Psoas muscle (tissue), 8 donors: ENCODE measurements at places on chromosomes 1 and 21.

GRCh38 chr21:18449605-18450550, 46.3 kb upstream of the TMPRSS15 start:
- no peak for DNase-seq
- H3K4me3 ChIP-seq, result no peak overlapping the region
- no peaks in the 10 kb centered on the region for H3K36me3 ChIP-seq
- H3K27me3 ChIP-seq, result no peaks in the 10 kb centered on the region
- H3K27ac ChIP-seq, result no peak overlapping the region

- peaks cover 10% of the 10 kb centered on the region for H3K27me3 ChIP-seq
- no peak overlapping the region for H3K4me3 ChIP-seq
- no peak overlapping the region for H3K27ac ChIP-seq
- no peak for DNase-seq
- H3K36me3 ChIP-seq, result no peaks in the 10 kb centered on the region
- no peaks in the 10 kb centered on the region for H3K4me1 ChIP-seq
Observed at GRCh38 chr1:4022715-4023114, 122.6 kb upstream of the C1orf174 start.

- H3K4me1 ChIP-seq, result no peaks in the 10 kb centered on the region
- no peak overlapping the region for H3K4me3 ChIP-seq
- H3K27ac ChIP-seq, result no peak overlapping the region
- no peaks in the 10 kb centered on the region for H3K36me3 ChIP-seq
- no peaks in the 10 kb centered on the region for H3K27me3 ChIP-seq
Observed at GRCh38 chr1:194004146-194004545, 817.7 kb upstream of the B3GALT2 start.

GRCh38 chr1:39129514-39129913, 75.0 kb upstream of the MACF1 start:
- H3K4me1 ChIP-seq, result peaks cover 68% of the 10 kb centered on the region
- no peaks in the 10 kb centered on the region for H3K27me3 ChIP-seq
- no peak overlapping the region for H3K4me3 ChIP-seq
- no peak for DNase-seq

DNA sequence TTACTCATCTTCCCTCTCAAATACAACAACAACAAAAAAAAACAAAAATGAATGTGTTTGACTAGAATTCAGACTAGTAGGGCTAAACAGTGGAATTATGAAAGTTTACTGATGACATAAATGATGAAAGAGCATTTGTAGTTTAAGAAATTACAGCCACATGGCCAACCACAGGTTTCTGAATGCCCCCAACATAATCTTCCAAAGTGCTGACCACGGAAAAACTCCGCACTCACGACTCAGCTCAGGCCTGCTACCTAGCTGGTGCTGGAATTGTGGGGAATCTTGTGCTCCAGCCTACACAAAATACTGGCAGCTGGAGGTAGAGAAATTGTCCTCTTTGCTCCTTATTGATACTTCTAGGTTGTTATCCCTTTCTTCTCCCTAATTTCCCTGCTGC, 23.6 kb upstream of the TBX15 start:
- H3K4me1 ChIP-seq, result no peaks in the 10 kb centered on the region
- no peak overlapping the region for H3K4me3 ChIP-seq
- H3K27ac ChIP-seq, result no peak overlapping the region
- peaks cover 3% of the 10 kb centered on the region for H3K27me3 ChIP-seq
- DNase-seq, result no peak

GRCh38 chr1:27990920-27991537, 31.3 kb downstream of the XKR8 start:
- H3K4me3 ChIP-seq, result no peak overlapping the region
- no peak for DNase-seq
- H3K27ac ChIP-seq, result no peak overlapping the region
- H3K4me1 ChIP-seq, result no peaks in the 10 kb centered on the region
- no peaks in the 10 kb centered on the region for H3K27me3 ChIP-seq
- peaks cover 98% of the 10 kb centered on the region for H3K36me3 ChIP-seq

DNA sequence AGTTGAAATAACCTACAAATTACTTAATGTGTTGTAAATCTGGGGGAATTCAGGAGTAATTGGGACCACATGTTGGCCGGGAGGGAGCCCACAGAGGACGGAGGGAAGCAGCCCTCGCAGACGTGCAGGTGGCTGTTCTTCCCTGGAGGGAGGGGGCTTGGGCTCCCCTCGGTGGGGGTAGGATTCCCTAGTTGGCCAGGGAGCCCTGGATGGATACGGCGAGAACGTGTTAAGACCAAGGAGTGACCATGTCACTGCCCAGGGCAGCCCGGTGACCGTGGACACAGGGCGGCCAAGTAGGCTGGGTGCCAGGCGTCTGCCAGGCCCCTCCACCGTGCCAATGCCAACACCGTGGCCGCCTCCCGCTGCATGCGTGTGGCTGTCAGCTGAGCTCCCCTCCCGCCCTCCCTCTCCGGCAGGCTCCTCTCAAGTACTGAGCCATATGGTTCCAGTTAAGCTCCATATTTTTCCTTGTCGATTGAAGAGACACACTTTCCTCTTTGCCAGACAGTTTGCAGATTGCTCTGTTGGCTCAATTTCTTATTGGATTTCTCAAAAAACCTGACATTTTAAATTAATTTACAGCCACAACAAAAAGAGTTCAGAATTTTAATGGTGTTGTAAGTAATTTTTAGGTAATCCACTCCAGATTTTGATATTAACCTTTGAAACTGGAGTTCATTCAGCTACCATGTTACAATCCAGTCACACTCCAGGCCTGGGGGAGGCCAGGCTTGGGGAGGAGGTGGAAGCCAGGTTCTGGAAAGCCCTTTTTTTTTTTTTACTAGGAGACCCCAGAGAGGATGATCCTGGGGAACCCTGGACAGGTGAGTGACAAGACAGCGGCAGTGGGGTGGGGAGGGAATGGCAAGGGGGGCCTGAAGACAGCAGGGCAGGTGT, 71.2 kb downstream of the CASZ1 start:
- DNase-seq, result peak; percentile 95
- no peaks in the 10 kb centered on the region for H3K27me3 ChIP-seq
- H3K4me3 ChIP-seq, result no peak overlapping the region
- H3K27ac ChIP-seq, result peak overlapping the region; percentile 91
- peaks cover 69% of the 10 kb centered on the region for H3K4me1 ChIP-seq
- no peaks in the 10 kb centered on the region for H3K36me3 ChIP-seq

- no peaks in the 10 kb centered on the region for H3K36me3 ChIP-seq
- no peak for DNase-seq
- H3K4me1 ChIP-seq, result peaks cover 10% of the 10 kb centered on the region
- H3K27me3 ChIP-seq, result no peaks in the 10 kb centered on the region
Observed at GRCh38 chr1:155022136-155022926, 11.2 kb downstream of the DCST2 start.

- H3K27me3 ChIP-seq, result no peaks in the 10 kb centered on the region
- H3K27ac ChIP-seq, result no peak overlapping the region
- H3K36me3 ChIP-seq, result no peaks in the 10 kb centered on the region
- H3K4me3 ChIP-seq, result no peak overlapping the region
- peaks cover 12% of the 10 kb centered on the region for H3K4me1 ChIP-seq
Observed at GRCh38 chr1:23995431-23995837, 15.3 kb upstream of the SRSF10 start.

DNA sequence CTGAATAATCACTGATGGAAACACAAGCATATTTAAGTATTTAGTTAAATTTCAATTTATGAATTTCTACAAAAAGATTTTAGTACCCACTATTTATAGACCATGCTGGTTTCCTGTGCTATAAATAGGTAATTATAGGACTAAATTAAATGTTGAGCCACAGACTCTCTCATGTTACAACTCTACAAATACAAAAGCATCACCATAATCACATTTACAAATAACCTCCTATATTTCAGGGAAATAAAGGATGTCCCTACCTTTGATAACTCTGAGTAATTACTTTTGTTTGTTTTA, 32.6 kb upstream of the CCDC190 start:
- peaks cover 23% of the 10 kb centered on the region for H3K4me1 ChIP-seq
- H3K27ac ChIP-seq, result no peak overlapping the region
- DNase-seq, result no peak
- no peaks in the 10 kb centered on the region for H3K27me3 ChIP-seq
- H3K36me3 ChIP-seq, result no peaks in the 10 kb centered on the region

- H3K4me3 ChIP-seq, result no peak overlapping the region
- no peaks in the 10 kb centered on the region for H3K27me3 ChIP-seq
- no peak for DNase-seq
- H3K36me3 ChIP-seq, result no peaks in the 10 kb centered on the region
- H3K27ac ChIP-seq, result no peak overlapping the region
Observed at GRCh38 chr1:10935246-10935645, 77.2 kb upstream of the TARDBP start.

- no peaks in the 10 kb centered on the region for H3K4me1 ChIP-seq
- H3K4me3 ChIP-seq, result no peak overlapping the region
- DNase-seq, result no peak
- no peak overlapping the region for H3K27ac ChIP-seq
- no peaks in the 10 kb centered on the region for H3K27me3 ChIP-seq
Observed at GRCh38 chr1:54745274-54745673, 19.0 kb downstream of the PARS2 start.

DNA sequence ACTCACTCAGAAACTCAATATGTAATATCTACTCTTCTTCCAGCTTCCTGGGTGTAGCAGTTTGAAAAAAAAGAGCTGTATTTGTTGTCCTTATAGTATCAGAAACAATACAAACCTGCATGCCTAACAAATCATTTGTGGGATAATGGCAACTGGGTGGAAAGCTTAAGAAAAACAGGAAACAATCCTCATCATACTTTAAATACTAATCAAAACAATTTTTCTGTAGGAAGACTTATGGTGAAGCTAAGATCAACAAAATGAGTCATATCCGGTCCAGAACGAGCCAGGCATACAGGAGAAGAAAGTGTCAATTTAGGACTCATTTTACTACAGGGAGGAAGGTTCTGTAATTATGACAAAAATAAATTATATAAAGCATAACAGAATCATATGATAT, 181.8 kb upstream of the ADGRL4 start:
- no peaks in the 10 kb centered on the region for H3K4me1 ChIP-seq
- no peak for DNase-seq
- no peaks in the 10 kb centered on the region for H3K36me3 ChIP-seq
- H3K27ac ChIP-seq, result no peak overlapping the region
- no peak overlapping the region for H3K4me3 ChIP-seq
- H3K27me3 ChIP-seq, result no peaks in the 10 kb centered on the region

GRCh38 chr1:154405747-154406571, 816 bp downstream of the IL6R start:
- peaks cover 19% of the 10 kb centered on the region for H3K36me3 ChIP-seq
- DNase-seq, result peak; percentile 96
- H3K4me3 ChIP-seq, result peak overlapping the region; percentile 98

DNA sequence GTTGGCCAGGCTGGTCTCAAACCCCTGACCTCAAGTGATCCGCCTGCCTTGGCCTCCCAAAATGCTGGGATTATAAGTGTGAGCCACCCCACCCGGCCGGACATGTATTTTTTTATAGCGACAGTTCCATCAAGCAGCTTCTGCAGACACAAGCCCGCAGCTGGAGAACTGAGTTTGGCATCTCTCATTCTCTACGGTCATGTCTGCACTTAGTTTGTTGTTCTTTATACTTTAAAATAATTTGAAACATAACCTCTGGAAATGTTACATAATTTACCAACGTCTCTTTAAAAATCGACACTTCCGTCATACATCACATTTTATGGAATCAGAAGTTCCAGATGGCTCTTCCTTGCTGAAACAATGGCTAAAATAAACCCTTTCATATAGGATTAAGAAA, 183.6 kb downstream of the DYRK1A start:
- H3K27me3 ChIP-seq, result no peaks in the 10 kb centered on the region
- H3K4me3 ChIP-seq, result no peak overlapping the region
- no peak for DNase-seq
- peaks cover 48% of the 10 kb centered on the region for H3K4me1 ChIP-seq
- H3K36me3 ChIP-seq, result no peaks in the 10 kb centered on the region

- H3K4me1 ChIP-seq, result no peaks in the 10 kb centered on the region
- DNase-seq, result no peak
- no peak overlapping the region for H3K4me3 ChIP-seq
- H3K27me3 ChIP-seq, result no peaks in the 10 kb centered on the region
- no peak overlapping the region for H3K27ac ChIP-seq
Observed at GRCh38 chr1:24386241-24386640, 27.3 kb downstream of the STPG1 start.

GRCh38 chr21:40471103-40471502, 375.9 kb downstream of the DSCAM start:
- H3K36me3 ChIP-seq, result no peaks in the 10 kb centered on the region
- no peaks in the 10 kb centered on the region for H3K4me1 ChIP-seq
- no peak for DNase-seq
- no peak overlapping the region for H3K27ac ChIP-seq
- no peak overlapping the region for H3K4me3 ChIP-seq

GRCh38 chr1:56355918-56356317, 223.4 kb downstream of the PLPP3 start:
- DNase-seq, result no peak
- H3K27ac ChIP-seq, result peak overlapping the region; percentile 94
- H3K27me3 ChIP-seq, result no peaks in the 10 kb centered on the region
- no peaks in the 10 kb centered on the region for H3K36me3 ChIP-seq

DNA sequence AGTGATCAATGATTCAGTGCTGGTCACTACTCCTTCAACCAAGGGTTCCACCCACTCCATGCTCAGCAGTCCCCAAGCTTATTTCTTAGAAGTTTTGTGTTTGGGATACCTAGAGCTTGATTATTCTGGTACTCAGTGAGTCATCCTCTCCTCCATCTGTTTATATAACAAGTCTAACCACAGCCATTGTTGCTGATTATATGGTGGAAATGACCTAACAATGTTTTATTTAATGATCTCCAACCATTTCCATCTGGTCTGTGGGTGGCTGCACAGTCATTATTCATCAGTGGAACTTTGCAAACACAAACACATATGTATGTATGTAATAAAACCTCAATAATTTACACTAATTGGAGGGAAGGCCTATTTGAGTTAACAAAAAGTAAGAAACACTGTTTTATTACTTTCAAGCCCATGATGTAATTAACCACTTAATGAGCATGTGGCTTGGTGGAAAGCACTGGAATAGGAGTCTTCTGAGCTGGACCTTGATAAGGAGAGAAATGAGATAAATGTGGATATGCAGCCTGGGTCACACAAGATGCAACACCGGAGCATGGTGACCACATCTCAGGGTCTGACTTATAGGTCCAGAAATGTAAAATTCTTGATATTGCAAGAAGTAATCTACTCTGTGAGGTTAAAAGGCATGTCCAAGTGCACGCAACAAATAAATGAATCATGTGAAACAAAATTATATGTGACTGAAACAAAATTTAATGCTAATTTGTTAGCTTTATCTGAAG, 99.0 kb upstream of the WLS start:
- H3K27me3 ChIP-seq, result no peaks in the 10 kb centered on the region
- H3K27ac ChIP-seq, result no peak overlapping the region
- no peak overlapping the region for H3K4me3 ChIP-seq
- no peak for DNase-seq
- H3K36me3 ChIP-seq, result no peaks in the 10 kb centered on the region

- DNase-seq, result peak; percentile 33
- no peak overlapping the region for H3K4me3 ChIP-seq
- H3K36me3 ChIP-seq, result no peaks in the 10 kb centered on the region
- no peaks in the 10 kb centered on the region for H3K27me3 ChIP-seq
- no peak overlapping the region for H3K27ac ChIP-seq
Observed at GRCh38 chr1:113223546-113223945, 150.5 kb downstream of the LRIG2 start.
